ENCODE measurements at places on chromosomes 13 and 19.

- no peak for DNase-seq
These were observed 13.5 kb downstream of the ERVV-2 start for GRCh38 chr19:53057904-53058580.

DNA sequence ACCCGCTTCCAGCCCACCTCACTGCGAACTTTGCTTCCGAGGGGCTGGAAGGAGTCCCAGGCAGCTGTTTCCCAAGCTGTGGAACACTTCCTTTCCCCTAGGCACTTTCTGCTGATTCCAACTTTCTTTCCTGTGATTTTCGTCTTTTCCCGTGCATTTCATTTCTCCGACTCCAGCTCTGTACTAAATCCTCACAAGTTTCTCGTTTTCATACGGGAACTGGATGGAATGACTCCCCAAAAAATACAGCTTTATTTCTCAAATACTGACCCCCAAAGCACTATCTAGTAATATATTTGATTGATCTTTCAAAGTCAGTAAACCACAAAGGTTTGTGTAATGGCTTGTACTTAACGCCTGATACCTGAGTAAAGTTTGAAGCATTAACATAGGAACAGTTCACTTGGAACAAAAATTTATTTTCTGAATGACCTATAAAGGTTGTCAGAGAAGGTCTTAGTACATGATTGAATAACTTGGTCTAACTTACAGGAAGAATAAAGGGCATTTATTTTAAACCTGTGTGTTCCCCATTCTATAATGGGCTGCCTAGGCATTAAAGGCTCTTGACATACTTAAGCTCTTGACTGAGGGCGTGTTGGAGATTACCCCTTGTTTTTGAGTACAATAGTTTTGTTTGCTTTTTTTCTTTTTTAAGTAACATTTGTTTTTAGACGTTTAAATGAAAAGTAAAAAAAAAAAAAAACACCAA lies 1.3 kb upstream of the PCDH9 start:
- DNase-seq: no peak

GRCh38 chr19:28313633-28314032 lies 899.3 kb downstream of the UQCRFS1 start:
- DNase-seq: no peak

- no peak for DNase-seq
These were observed 7.8 kb downstream of the MKNK2 start for GRCh38 chr19:2043251-2043641.

- DNase-seq: no peak
These were observed 25.2 kb downstream of the MARK4 start for GRCh38 chr19:45276284-45276687.

- DNase-seq: no peak
These were observed 3.7 kb downstream of the ITM2B start for GRCh38 chr13:48236528-48237353.

DNA sequence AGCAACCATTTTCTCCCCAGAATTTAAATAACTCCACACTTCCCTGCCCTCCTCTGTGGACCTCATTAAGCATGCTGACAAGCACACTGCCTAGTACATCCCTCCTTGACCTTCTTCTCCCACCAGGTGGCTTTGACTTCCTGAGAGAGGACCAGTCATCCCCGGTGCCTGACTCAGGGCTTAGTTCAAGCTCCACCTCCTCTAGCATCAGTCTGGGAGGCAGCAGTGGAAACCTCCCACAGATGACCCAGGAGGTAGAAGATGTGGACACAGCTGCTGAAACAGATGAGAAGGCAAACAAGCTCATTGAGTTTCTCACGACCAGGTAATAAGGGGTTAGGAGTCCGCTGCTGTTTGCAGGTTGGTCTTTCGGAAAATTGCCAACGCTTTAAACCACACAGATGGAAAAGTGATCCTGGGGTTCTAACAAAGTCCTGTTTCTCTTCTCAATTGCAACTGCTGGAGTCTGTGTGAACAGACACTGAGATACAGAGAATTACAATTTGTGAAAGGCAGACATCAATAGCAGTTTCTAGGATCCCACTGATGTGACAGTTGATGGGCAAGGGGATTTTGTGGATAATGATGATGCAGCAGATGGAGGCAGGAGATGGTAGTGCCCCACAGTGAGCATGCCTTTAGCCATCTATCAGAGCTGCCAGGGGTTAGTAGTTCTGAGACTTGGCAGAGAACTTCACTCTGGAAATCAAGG lies 86.7 kb downstream of the ZAR1L start:
- DNase-seq: no peak

- DNase-seq: no peak
These were observed 297.8 kb downstream of the SHISA2 start for GRCh38 chr13:25753976-25754375.

DNA sequence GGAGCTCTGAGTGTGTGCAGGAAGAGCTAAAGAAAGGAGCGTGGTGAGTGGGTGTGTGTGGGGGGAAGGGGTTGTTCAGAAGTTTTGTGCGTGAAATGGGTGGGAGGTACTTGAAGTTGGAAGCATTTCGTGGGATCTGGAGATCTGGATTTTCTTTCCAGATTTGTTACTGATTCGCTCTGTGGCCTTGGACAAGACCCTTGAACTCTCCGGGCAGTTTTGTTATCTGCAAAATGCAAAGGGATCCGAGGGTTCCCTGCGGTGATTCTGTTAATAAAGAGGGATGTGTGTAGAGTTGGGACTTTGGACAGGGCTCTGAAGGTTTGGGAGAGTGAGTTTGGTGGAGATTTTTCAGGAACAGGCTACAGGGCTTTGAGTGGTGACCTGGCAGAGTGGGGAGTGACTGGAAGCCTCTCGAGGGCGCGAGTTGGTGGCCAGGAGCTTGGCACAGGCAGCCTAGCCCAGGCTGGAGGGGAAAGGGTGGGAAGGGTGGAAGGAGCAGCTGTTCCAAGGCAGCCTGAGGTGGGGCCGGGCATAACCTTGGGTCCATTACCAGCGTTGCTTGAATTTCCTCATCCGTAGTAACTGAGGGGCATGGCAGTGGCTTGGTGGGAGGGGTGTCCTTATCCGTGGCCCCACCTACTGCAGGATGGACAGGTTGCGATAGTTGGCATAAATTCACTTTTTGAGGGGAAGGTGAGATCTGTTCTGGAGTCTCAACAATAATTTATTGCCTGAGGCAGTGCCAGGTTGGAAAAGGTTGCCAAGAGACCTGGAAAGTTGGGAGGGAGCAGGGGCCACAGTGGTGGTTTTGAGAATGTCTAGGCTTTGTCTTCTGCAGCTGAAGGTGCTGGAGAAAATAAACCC lies 2.1 kb downstream of the ACTN4 start:
- no peak for DNase-seq

DNA sequence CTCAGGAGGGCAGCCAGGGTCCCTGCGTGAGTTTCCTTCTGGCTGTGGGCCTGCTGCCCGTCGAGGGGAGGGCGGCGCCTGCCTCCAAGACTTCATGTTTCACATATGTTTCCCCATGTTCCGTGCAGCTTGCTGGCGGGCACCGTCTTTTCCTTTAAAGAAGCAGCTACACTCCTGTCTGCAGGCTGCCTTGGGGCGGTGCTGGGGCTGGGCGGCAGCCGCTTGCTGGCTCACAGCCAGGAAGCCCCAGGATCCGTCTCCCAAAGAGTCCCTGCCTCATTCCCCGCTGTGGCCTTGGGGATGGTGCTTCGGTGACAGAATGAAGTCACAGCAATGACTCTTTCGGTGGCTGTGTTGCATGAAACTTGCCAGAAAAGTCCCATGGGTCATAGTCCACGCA lies 24.9 kb downstream of the PIAS4 start:
- DNase-seq: no peak

GRCh38 chr19:46978171-46978869 lies 41.3 kb upstream of the NPAS1 start:
- no peak for DNase-seq

DNA sequence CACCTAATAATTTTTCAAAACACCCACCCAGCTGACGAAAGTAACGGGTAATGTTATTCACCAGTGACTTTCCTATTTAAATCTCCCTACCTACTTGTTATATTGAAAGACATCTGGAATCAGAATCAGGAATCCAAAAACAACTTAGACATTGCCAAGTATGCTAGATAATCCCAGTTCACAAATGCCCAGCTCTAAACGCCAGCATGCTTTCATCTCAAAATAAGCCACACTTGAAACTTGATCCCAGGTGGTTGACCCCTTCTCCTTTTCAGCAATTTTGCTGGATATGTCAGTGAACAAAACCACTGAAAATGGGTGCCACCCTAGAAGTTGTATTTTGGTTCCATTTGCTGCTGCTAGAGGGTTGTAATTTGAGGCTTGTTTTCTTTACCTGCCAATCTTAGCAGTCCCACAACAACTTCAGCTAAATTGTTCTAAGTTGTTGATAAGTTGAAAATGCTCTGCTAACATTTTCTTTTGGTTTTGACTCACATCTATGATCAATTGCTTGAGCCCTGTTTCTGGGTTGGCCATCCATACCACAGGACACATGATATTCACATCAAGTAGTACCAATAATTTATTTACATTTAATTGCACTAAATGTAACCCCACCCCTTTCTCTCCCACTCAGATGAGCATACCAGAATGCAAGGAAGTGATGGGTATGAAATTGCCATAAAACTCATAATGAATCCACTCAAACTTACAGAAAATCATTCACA lies 66.4 kb downstream of the DCT start:
- no peak for DNase-seq

DNA sequence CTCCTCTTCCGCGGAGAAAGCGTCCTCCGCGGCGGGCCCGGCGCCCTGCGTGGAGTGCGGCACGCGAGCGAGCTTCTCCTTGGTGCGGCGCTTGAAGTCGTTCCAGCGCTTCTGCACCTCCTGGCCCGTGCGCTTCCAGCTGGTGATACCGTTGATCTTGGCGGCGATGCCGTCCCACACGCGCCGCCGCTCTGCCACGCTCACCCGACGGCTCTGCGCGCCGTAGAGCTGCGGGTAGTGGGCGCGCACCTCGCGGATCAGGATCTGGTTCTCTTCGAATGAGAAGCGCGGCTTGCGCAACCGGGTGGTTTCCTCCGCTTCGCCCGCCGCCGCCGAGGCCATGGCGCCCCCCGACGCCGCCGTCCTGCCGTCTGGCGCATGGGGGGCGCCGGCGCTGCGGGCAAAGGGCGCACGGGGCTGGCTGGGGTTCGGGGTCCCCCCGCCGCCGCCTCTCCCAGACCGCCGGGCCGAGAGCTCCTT lies 941 bp downstream of the MYPOP start:
- DNase-seq: no peak

DNA sequence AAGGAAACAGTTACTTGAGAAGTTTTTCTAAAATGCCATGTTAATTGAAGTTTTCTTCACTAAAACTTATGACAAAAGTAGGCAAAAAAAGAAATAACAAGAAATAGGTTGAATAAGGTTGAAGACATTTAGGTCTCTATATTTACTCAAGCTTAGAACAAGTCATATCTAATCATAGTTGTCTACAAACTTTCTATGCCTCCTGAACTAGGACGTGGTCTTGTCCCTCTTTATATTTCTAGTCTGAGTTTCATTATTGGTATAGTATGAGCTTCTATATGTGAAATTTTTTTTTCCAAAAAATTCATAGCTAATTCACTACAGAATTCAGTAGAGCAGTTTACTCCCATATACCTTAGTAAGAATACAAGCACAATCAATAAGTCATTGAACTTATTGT lies 836.4 kb downstream of the SLITRK6 start:
- DNase-seq: no peak

GRCh38 chr19:10747674-10748073 lies 29.8 kb downstream of the DNM2 start:
- DNase-seq: no peak

DNA sequence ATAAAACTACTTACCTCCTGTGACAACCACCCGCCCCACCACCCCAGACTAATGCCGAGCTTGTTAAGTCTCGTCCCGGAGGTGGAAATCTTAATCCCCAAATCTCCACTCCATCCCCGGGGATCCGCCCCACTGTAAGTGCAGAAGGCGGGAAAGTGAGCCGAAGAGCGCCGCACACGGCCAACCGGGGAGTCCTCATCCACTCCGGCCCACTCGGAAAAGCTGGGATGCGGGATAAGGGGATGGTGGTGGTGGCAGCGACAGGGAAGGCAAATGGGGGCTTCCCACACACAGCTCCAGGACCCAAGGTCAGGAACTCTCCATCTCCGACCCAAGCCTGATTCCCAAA lies 621 bp downstream of the FBL start:
- DNase-seq: no peak

- no peak for DNase-seq
These were observed 6.5 kb downstream of the PLPPR3 start for GRCh38 chr19:815079-815774.

GRCh38 chr13:35987572-35988513 lies 143.3 kb downstream of the DCLK1 start:
- DNase-seq: no peak

DNA sequence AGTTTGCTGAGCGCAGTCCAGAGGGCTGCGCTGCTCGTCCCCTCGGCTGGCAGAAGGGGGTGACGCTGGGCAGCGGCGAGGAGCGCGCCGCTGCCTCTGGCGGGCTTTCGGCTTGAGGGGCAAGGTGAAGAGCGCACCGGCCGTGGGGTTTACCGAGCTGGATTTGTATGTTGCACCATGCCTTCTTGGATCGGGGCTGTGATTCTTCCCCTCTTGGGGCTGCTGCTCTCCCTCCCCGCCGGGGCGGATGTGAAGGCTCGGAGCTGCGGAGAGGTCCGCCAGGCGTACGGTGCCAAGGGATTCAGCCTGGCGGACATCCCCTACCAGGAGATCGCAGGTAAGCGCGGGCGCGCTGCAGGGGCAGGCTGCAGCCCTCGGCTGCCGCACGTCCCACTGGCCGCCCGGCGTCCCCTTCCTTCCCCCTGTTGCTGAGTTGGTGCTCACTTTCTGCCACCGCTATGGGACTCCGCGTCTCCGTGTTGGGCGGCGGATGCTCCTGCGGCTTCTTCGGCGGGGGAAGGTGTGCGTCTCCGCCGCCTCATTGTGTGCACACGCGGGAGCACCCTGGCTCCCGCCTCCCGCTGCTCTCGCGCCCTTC lies 772 bp downstream of the GPC6 start:
- DNase-seq: no peak

DNA sequence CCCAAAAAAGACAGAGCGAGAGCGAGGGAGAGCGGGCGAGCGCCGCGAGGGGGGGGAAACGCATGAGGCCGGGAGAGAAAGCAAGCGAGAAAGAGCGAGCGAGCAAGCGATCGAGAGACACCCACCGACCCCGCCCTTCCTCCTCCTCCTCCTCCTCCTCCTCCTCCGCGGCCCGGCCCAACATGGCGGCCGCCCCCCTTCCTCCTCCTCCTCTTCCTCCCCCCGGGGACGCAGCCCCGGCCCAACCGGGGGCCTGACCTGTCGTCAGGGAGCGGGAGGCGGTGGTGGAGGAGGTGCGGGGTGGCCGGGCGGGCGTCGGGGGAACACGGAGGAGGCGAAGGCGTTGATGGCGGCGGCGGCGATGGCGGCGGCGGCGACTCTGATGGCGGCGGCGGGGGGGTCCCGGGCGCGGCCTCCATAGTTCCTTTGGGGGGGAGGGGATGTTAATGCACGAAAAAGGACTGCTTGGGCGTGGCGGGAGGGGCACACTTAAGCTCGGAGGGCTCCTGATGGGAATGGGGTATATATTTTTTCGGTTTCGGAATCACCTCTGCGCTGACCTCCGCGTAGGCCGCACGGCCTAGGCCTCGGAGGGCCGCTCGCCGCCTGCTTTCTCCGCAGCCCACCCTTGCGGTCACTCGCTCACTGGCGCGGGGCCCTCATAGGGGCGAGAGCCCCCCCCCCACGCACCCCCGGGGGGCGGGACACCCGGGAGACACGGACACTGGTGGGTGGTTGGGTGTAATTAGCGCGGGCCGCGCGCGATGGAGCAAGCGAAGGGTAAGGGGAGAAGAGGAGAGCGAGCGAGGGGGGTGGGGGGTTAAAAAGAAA lies 1.2 kb downstream of the ZC3H4 start:
- DNase-seq: peak; percentile 67

Data from activated CD4-positive, alpha-beta T cell treated with anti-CD3 and anti-CD28 coated beads, Interleukin-2, amount 50 U/mL, for 24 hours (primary cell).